Vagina (tissue), 2 donors: ENCODE measurements at places on chromosomes 12 and 14.

DNA sequence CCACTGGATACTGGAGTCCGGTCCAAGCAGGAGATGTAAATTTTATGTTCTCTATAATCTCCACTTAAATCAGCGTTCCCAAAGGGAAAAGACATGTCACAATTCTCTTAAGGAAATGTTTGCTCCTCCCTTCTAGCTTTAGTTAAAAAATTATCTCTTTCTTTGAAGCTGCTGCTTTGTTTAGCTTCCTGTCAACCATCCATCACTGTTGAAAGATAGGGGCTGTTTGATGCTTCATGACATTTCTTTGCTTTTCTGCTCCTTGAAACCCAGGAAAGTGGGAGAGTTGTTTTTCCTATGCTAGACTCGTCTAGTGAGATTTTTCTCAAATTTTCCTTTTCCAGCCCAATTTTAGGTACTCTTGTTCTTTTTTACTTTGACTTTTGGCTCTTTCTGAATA is 31.9 kb downstream of the MBIP start:
- no peak for DNase-seq

GRCh38 chr14:34124585-34124984 is 173.7 kb upstream of the EGLN3 start:
- DNase-seq, result no peak

DNA sequence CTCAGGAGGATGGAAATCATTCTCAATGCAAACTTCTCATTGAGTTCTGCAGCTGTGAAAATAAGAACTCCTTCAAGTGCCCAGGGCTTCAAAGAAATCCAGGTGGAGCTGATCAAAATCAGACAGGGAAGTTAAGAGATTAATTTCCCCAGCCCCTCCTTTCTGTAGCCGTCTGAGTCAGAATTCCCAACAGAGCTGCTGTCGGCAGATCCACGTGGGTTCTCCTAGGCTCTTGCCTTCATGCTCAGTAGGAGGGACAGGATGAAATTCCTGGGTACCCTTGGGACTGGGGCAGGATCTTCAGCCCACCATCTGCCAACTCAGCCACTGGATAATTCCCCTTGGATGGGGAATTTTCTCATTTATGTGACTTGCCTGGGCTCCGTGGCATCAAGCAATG is 13.3 kb downstream of the TGFB3 start:
- no peak for DNase-seq

DNA sequence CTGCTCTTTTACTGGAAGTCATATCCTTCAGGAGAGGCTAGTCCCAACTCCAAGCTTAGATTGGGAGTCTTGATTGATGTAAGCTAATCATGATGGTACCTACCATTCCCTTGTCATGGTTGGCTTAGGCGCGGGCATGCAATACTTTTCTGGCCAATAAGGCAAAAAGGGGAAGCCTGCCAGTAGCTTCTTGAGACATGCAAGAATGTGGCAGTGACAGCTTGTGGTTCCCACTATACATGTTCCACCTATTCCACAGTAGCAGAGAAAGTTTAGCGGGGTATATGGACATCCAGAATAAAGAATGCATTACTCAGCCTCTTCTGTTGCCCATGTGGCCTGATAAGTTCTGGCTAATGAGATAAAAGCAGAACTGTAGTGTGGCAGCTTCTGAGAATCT is 55.0 kb downstream of the AP5M1 start:
- no peak for DNase-seq

DNA sequence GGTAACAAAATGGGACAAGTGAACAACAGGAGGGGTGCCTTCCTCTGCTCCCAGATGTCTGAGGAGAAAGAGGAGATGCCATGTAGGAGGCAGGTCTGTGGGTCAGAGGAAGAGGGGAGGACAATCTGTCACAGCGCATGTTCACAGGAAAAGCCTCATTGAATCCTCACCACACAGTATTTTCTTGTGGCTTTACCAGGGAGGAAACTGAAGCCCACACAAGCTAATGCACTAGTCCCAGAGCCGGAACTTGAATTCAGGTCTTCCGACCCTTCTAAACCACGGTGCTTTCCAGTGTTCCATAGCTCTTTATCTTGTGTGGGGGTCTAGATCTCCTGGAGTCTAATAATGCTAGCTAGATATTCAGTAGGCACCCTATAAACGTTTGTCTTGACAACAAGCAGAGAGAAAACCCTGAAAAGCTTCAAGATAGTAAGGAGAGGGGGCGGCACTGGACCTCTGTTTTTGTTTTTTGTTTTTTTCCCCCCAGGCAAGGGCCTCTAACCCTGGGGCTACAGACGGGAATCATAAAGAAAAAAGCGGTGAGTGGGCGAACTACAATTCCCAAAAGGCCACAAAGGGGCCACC is 371 bp upstream of the SHMT2 start:
- DNase-seq, result no peak

DNA sequence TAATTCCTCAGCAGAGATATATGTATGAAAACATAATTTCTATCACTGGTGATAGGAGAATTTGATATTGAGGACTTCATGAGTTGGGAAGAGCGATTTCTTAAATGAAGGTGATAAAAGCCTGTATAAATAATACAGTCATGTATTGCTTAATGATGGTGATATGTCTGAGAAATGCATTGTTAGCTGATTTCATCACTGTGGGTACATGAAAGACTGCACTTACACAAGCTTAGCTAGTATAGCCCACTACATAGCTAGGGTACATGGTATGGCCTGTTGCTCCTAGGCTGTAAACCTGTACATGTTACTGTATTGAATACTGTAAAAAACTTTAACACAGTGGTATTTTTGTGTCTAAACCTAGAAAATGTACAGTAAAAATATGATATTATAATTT is 63.4 kb downstream of the ANO4 start:
- DNase-seq, result no peak

GRCh38 chr12:39835517-39836489 is 216.2 kb upstream of the ABCD2 start:
- no peak for DNase-seq

DNA sequence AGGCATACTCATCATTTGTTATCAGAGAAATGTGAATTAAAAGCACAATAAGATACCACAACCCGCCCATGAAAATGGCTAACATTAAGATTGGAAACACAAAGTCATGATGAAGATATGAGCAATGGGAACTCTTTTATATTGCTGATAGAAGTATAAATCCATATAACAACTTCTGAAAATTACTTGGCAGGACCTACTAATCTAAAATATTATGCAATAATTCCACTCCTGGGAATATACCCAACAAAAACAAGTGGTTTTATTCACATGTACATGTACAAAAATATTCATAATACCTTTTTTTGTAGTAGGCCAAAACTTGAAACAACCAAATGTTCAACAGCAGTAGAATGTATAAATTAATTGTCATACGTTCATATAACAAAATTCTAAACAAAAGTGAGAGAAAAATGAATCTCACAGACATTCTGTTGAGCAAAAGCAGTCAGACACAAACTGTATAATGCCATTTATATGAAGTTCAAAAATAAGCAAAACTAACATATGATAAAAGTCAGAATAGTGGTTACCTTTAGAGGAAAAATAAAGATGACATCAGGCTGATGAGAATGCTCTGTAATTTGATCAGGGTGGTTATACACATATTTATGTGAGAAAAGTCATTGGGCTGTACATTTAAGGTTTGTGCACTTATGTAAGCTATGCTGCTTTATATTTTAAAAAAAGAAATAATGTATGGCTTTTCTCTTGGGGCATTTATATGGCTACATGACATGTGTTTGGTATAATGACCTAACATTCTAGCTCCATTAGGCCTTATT is 309.2 kb upstream of the KITLG start:
- no peak for DNase-seq

DNA sequence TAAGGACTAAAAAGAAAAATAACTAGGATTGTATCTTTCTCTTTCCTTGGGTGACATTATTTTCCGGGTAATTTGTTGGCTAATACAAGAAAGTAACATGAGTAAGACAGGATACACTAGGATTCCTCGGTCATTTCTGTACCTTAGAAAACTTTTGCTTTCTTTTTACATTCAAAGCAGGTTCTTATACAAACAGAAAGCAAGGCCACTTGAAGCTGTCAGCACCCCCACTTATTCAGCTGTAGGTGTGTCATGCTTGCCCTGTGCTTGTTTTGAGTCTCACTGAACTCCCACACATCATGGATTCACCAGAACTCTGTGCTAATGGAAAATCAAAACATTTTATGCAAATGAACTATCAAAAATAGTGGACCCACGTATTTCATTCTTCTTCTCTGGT is 266.8 kb upstream of the CLEC14A start:
- DNase-seq, result no peak
